ENCODE measurements at places on chromosomes 1 and 21.

GRCh38 chr1:9356021-9356420 is 63.3 kb downstream of the SPSB1 start:
- no peak for DNase-seq

- no peak for DNase-seq
Measured at GRCh38 chr1:63866084-63866483, 92.3 kb downstream of the ROR1 start.

- DNase-seq = no peak
Measured at GRCh38 chr1:159163614-159164228, 7.7 kb upstream of the CADM3 start.

- no peak for DNase-seq
Measured at GRCh38 chr1:8202182-8202905, 115.6 kb upstream of the SLC45A1 start.

DNA sequence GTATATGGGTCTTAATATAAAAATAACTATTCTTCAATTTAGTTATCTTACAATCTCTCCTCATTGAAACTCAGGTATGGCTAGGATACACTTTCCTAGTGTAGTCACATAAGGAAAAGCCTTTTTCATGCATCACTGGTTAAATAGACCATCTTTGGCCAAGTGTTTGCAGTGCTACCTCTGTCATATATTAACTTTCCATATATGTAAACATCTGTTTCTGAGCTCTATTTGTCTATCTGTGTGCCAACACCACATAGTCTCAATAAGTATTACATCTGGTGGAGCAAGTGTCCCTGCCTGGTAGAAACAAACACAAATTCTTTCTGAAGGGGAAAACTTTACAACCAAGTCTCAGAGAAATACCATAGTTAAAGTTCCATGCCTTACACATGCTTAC is 134.6 kb downstream of the TSEN15 start:
- no peak for DNase-seq

All from CD8-positive, alpha-beta T cell (primary cell).